ENCODE measurements at places on chromosomes 6 and 20.

GRCh38 chr20:14127514-14128223 lies 132.4 kb downstream of the MACROD2 start:
- H3K36me3 ChIP-seq = no peaks in the 10 kb centered on the region
- no peaks in the 10 kb centered on the region for H3K27me3 ChIP-seq
- DNase-seq = no peak
- H3K4me3 ChIP-seq = no peak overlapping the region
- H3K27ac ChIP-seq = no peak overlapping the region

DNA sequence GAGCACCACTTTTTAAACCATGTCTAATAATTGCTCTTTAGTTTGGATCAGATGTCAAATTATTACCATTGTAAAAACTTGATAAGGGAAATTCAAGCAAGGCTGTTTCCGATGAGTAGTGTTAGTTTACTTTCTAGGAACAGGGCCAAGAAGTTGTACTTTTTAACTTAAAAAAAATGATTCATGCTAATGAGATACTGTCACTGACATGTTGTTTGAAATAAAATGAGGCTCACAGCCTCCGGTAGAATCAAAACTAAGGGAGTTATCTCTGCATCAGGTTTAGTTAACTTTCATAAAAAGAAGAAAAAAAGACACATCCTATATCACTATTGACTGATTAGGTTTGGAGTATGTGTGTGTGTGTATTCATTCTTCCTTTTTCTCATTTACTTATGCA lies 55.2 kb upstream of the SUPT3H start:
- no peak overlapping the region for H3K4me3 ChIP-seq
- no peak overlapping the region for H3K27ac ChIP-seq
- no peak for DNase-seq
- H3K27me3 ChIP-seq = no peaks in the 10 kb centered on the region
- no peaks in the 10 kb centered on the region for H3K4me1 ChIP-seq

- no peak for DNase-seq
- no peaks in the 10 kb centered on the region for H3K4me1 ChIP-seq
- no peak overlapping the region for H3K27ac ChIP-seq
- no peak overlapping the region for H3K4me3 ChIP-seq
- no peaks in the 10 kb centered on the region for H3K27me3 ChIP-seq
Observed at GRCh38 chr6:4289770-4290320, 154.5 kb upstream of the ECI2 start.

DNA sequence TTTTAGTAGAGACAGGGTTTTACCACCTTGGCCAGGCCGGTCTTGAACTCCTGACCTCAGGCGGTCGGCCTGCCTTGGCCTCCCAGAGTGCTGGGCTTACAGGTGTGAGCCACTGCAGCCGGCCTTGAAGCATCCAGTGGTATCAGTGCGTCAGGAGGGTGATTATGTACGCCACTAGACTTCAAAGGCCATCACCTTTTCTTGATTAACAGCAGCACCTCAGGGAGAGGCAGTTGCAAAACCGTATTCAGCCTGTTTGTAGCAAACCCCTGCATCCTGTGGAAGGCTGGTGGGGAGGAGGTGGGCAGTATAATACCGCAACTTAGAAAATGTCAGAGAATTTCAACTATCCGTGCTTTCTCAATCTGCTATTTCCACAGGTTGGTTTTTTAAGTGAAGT lies 27.3 kb upstream of the SHLD1 start:
- no peak overlapping the region for H3K27ac ChIP-seq
- no peaks in the 10 kb centered on the region for H3K27me3 ChIP-seq
- no peaks in the 10 kb centered on the region for H3K36me3 ChIP-seq
- no peak for DNase-seq

GRCh38 chr6:41519745-41520699 lies 26.2 kb upstream of the FOXP4 start:
- no peaks in the 10 kb centered on the region for H3K36me3 ChIP-seq
- peaks cover 12% of the 10 kb centered on the region for H3K27me3 ChIP-seq
- H3K4me3 ChIP-seq = no peak overlapping the region
- DNase-seq = no peak

DNA sequence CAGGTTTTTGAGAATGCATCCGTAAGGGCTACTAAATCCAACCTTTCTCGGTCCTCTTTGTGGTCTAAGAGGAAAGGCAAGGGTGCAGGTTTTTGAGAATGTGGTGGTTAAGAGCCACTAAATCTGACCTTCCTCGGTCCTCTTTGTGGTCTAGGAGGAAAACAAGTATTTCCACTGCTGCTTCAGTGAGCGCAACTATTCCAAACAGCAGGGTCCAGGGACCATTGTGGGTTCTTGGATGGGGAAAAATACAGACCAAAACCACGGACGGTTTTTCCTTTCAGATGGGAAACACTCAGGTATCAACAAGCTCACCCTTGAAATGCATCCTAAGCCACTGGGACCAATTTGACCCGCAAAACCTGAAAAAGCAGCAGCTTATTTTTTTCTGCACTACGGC lies 21.9 kb downstream of the BTBD9 start:
- no peak overlapping the region for H3K4me3 ChIP-seq
- H3K4me1 ChIP-seq = no peaks in the 10 kb centered on the region
- H3K36me3 ChIP-seq = no peaks in the 10 kb centered on the region
- no peaks in the 10 kb centered on the region for H3K27me3 ChIP-seq

- H3K4me1 ChIP-seq = peaks cover 9% of the 10 kb centered on the region
- H3K27me3 ChIP-seq = peaks cover 4% of the 10 kb centered on the region
- H3K27ac ChIP-seq = no peak overlapping the region
- no peaks in the 10 kb centered on the region for H3K36me3 ChIP-seq
Observed at GRCh38 chr6:132960720-132961119, 146.4 kb downstream of the RPS12 start.

DNA sequence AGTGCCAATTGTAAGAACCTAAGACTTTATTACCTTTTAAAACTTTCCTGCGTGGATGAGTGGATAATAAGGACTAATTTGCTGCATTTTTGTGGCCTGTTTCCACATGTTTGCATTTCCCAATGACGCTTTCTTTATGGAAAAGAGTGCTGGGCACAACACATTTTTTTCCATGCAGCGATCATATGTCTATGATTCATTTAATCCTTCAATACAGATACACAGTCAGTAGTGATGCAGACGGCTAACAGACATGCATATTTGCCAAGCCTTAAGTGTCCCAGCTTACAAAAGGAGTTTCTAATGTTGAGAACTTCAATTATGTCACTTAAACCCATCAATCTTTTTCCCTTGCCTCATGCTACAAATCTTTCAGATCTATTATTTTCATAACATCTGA lies 239.8 kb upstream of the PREP start:
- H3K4me1 ChIP-seq = no peaks in the 10 kb centered on the region
- H3K4me3 ChIP-seq = no peak overlapping the region
- no peak overlapping the region for H3K27ac ChIP-seq
- no peak for DNase-seq

GRCh38 chr20:23341073-23341472 lies 9.5 kb upstream of the NXT1 start:
- H3K27ac ChIP-seq = no peak overlapping the region
- no peaks in the 10 kb centered on the region for H3K27me3 ChIP-seq
- H3K4me1 ChIP-seq = peaks cover 5% of the 10 kb centered on the region

DNA sequence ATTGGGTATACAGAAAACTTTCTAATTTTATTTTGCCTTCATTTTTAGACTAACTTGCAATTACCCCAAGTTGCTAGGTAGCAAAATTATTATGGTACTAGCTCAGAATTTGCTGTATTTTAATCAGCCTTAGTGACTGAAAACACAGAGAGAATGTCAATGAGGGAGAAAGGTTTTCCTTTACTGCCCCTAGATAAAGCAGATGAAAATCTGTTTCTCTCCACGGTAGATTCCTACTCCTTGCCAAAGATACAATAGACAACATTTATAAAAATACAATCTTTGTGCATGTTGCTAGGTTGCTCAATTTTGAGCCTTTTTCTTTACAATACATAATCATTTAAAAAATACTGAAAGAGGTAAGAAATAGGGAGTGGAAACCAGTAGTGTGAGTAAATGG lies 222.2 kb downstream of the BCKDHB start:
- H3K4me3 ChIP-seq = no peak overlapping the region
- H3K36me3 ChIP-seq = no peaks in the 10 kb centered on the region
- H3K4me1 ChIP-seq = no peaks in the 10 kb centered on the region
- H3K27ac ChIP-seq = no peak overlapping the region
- DNase-seq = no peak
